ENCODE measurements at places on chromosomes 7 and 10. TPM values are rescaled to one million over a fixed set of nuclear protein-coding genes. Genes with fewer than 3 reads are reported as not detected.

The MRPS33 gene
- 5.9 TPM for total RNA-seq

The GSAP gene
- 13.0 TPM for total RNA-seq

The SLC13A1 gene
- not detected for total RNA-seq

The MMP21 gene
- not detected for total RNA-seq

The FZD1 gene
- 16.5 TPM for total RNA-seq

All from vagina (tissue), 2 donors.